ENCODE measurements at places on chromosomes 16 and 17.

- DNase-seq: no peak
Measured at GRCh38 chr17:7831233-7831632, 2.8 kb upstream of the KDM6B start.

DNA sequence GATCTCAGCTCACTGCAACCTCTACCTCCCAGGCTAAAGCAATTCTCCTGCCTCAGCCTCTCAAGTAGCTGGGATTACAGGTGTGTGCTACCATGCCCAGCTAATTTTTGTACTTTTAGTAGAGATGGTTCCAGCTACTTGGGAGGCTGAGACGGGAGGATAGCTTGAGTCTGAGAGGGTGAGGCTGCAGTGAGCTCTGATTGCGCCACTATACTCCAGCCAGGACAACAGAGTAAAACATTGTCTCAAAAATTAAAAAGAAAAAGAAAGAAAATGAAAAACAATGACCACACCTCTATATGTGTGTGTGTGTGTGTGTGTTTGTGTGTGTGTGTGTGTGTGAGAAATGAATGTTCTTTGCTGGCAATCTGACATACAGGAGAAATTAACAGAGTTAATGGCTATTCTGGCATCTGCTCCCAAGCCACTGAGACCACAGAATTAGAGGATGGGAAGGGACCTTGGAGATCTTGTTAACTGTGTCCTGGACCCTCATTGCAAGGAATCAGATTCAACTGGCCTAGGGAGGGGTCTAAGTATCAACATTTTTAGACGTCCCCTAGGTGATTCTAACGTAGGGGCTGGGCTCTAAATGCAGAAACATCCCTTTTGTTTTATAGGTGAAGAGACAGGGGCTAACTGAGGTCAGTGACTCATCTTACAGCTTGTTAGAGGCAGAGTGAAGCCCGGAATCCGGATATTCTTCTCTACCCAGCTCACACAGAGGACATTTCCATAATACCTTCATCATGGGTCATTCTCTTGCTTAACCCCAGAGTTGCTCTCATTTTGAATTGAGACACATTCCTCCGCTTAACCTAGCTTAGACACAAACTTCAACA, 16.4 kb upstream of the MARCHF10 start:
- DNase-seq: no peak

- no peak for DNase-seq
Measured at GRCh38 chr17:74464730-74465377, 1.6 kb upstream of the CD300A start.

GRCh38 chr17:48574505-48575065, 3.6 kb downstream of the HOXB4 start:
- DNase-seq: no peak

GRCh38 chr17:74775409-74776043, 619 bp downstream of the NAT9 start:
- DNase-seq: peak; percentile 18

GRCh38 chr16:72744076-72744793, 303.7 kb downstream of the ZFHX3 start:
- no peak for DNase-seq

GRCh38 chr16:84071121-84071520, 28.5 kb upstream of the SLC38A8 start:
- DNase-seq: no peak

DNA sequence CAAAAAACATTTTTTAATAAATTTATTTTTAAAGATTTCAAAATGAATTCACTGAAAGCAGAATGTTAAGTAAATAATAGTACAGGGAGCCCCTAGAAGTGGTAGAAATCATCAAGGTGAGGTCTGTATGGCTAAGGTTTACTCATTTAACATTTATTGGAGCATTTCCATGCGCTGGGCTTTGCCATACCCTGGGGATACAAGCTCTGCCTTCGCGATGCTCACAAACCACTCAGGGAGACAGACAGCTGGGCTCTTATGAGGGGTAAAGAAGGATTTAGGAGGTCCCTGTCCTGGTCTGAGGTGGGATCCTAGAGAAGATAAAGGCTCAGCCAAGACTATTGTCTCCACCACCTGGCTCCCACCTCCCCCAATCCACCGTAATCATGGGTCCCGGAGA, 11.3 kb upstream of the LPCAT2 start:
- no peak for DNase-seq

GRCh38 chr16:15777533-15778203, 79.2 kb downstream of the MYH11 start:
- DNase-seq: no peak

DNA sequence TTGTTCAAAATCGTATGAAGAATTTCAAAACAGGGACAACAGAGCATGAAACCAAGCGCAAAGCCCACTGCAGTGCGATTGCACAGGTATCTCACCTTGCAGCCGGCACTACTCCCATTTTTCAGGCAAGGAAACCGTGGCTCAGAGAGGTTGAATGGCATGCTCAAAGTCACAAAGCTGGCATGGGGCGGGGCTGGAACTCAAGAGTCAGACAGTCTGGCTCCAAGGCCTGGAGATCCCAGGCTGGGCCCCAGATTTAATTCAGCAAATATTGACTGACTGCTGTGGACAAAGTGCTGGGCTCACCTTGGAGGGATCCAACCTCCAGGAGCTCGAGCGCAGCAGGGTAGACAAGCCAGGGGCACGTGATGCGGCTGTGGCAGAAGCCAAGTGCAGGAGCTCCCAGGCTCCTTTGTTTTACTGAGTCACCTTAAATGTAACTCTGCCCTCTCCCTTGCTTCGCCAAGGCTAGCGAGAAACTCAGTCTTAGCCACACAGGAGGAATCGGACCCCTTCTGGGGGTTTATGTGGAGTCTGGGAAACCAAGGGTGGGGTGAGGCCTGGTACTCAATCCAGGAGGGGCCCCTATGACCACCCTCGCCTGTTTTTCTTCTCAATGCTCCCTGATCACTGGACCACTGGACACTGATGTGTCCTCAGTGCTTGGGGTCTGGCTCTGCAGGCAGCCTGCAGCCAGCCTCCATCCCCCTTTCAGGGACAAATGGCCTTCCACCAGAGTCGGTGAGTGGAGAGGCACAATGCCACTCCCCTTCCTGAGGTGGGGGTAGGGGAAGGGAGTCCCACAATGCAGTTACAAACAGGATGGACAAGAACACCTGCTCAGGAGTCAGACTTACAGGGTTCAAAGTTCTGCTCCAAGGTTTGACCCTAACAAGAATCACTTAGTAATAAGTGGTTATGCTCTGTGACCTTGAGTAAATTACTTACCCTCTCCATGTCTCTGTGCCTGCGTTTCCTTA, 3.9 kb upstream of the SPATA20 start:
- no peak for DNase-seq

GRCh38 chr17:54948380-54948779, 20.1 kb downstream of the COX11 start:
- DNase-seq: no peak

GRCh38 chr16:19179546-19180490, 11.8 kb downstream of the SYT17 start:
- peak; percentile 95 for DNase-seq

DNA sequence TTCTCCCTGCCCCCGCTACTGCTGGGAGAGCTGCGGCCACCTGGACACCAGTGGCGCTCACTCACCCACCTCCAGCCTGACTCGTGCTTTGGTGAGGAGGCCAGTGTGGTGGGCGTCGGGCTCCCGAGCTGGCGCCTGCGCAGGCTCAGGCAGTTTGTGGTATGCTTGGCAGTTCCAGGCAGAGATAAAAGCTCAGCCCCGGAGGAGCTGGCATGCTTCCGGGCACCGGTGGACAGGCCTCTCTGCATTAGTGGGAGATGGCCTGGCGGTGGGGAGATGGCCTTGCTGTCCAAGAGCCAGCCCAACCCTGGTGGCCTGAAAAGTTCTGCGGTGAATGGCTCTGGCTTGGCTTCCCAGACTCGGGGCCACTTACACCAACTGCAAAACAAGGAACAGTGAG, 4.1 kb downstream of the ADGRG1 start:
- DNase-seq: no peak

DNA sequence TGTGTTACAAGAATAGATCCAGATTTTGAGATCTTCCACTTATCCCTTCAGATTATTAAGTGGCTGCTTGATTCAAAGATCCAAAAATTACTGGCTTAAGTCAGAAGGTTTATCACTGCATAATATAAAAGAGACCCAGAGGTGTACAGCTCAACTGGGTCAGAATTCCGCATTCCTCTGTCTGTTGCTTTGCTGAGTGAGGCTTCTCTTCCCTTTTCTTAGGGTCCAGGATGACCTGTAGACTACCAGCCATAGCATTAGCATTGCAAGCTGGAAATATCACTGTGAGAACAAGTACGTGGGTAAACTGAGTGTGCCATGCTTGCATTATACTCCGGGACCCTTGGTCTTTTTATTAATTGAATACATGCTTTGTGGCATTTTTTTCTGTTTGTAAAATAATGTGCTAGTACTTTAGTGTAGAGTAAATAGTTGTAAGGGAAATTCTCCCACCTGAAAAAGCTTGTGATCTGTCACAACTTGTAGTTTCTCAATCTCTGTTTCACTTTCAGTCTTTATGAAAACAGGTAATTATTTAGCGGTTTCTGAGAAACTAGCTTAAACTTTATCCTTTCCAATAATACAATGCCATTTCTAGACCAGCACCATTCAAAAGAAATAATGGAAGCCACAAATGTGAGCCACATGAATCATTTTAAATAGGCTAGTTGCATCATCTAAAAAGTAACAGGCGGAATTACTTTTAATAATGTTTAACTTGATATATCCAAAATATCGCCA, 61.6 kb downstream of the TNRC6C start:
- DNase-seq: no peak

GRCh38 chr16:81730090-81731051, 48.7 kb upstream of the PLCG2 start:
- DNase-seq: peak; percentile 81

DNA sequence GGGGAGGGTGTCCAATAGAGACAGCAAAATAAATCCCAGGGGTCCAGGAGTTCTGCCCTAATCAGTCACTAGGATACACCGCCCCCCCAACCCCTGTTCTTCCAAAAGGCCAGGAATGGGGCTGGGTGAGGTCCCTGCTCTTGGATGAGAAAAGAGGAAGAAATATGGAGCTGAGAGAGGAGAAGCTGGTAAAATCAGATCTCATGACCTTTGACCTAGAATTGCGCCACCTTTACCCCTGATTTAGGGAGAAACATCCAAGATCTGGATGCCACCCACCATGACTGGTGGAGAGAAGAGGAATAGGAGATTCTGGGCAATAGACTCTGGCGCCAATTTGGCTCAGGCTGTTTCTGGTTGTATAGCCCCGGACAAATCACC, 707 bp upstream of the CACNB1 start:
- DNase-seq: peak; percentile 61

DNA sequence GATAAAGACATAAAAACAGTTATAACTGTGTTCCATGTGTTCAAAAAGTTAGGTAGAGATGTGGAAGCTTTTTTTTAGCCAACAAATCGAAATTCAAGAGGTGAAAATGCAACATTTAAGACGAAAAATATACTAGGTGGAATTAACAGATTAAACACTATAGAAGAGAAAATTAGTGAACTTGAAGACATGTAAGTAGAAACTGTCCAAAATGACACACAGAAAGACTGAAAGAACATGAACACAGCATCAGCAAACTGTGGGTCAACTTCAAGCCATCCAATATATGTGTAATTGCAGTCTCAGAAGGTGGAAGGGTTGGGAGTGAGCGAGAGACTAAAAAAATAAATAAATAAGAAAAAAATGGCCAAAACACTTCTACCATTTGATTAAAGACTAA, 9.3 kb downstream of the FAM83G start:
- DNase-seq: no peak

GRCh38 chr17:72511874-72512273, 391.1 kb downstream of the SOX9 start:
- no peak for DNase-seq

DNA sequence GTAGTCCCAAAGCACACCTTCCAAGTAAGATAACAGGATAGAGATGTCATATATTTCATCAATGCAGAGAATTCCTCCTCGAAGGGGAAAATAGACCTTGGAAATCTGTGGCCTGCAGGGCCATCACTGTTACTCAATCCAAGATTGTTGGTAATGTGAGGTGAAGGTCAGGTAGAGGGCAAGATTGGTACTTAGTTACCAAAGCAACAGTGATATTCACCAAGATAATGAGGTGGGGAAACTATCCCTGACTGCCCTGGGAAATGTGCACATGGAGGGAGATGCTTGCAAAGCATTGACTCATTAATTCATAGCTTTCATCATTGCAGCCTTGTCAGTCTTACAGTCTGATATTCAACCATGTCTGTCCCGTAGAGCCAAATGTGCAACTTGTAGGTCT, 234.1 kb upstream of the MON1B start:
- no peak for DNase-seq

- DNase-seq: no peak
Measured at GRCh38 chr16:75761108-75761507, 34.8 kb upstream of the CPHXL start.

DNA sequence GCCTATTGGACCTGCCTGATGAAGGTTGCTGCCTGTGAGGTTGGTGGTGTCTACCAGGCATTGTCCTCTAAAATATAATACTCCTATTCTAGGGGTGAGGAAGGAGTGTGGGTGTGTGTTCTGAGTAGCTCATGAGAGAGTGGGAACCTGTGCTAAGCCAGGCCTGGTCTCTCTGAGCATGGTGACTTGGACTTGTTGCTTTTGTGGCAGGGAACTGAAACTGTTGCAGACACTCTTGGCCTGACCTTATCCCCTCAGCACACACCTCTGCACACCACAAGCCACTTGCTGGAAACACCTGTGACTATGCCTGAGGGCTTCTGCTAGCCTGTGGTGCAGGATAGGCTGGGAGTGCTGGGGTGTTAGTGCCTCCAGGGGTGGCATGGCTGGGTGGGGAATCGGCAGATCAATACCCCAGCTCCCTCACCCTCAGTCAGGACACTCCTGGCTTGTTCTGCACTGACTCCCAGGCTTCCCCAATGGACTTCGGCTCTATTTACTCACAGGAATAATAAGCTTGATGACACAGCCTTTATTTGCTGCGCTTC, 29.9 kb downstream of the PLCG2 start:
- DNase-seq: peak; percentile 24

GRCh38 chr16:49638673-49639610, 217.0 kb downstream of the ZNF423 start:
- no peak for DNase-seq

DNA sequence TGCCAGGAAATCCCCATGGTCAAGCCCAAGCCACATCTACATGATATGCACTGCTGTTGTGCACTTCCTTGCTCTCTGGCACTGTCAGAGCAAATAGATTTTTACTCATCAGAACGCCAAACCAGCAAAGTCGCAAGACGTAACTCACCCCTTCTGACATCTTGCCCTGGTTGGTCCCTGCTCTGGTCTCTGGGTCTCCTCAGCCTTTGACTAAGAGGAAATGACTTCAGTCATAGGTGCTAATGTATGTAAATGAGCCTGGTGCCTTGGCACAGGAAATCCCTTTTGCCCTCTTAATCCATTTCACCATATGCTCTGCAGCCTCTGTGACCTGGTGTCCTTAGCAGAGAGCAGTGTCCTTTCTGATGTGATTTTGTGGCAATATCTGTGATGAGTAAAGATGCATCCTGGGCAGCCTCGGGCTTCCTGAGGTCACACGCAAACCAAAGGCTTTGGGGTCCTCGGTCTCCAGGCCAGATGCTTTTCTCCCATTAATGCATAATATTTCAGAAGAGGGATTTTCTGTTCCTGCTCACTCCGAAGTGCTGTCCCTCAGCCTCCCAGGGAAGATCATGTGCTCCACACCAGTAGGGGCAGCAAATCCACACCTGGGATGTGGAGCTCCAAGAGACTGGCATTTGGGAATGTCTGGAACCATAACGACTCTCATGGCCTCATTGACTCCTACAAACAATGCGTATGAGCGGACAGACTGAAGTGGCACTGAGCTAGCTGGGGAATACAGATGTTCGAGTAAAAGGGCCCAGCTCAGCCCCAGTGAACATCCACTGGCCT, 66.9 kb downstream of the GP2 start:
- no peak for DNase-seq

GRCh38 chr17:73498886-73499554, 145.2 kb downstream of the SDK2 start:
- DNase-seq: no peak

GRCh38 chr16:21613361-21613760, 14.0 kb downstream of the METTL9 start:
- no peak for DNase-seq

All from inflammatory macrophage treated with lipopolysaccharide for 1 hour (primary cell).